Renal cortex interstitium (tissue), 15 donors: ENCODE measurements at places on chromosomes 5 and 9. TPM values are rescaled to one million over a fixed set of nuclear protein-coding genes. Genes with fewer than 3 reads are reported as not detected.

PLPP1 gene
- polyA plus RNA-seq: 83.1 TPM

PTTG1 gene
- polyA plus RNA-seq: 81.7 TPM

PCDHGB7 gene
- polyA plus RNA-seq: 15.2 TPM

CERCAM gene
- polyA plus RNA-seq: 30.6 TPM

C5orf58 gene
- 0.19 TPM for polyA plus RNA-seq

- DNase-seq: no peak
Observed at GRCh38 chr5:39274398-39275085, 55.2 kb upstream of the FYB1 start.

GRCh38 chr9:86352440-86353077 lies 1.7 kb downstream of the TUT7 start:
- no peak for DNase-seq

GRCh38 chr5:153704110-153704509 lies 213.6 kb downstream of the GRIA1 start:
- DNase-seq: no peak

DNA sequence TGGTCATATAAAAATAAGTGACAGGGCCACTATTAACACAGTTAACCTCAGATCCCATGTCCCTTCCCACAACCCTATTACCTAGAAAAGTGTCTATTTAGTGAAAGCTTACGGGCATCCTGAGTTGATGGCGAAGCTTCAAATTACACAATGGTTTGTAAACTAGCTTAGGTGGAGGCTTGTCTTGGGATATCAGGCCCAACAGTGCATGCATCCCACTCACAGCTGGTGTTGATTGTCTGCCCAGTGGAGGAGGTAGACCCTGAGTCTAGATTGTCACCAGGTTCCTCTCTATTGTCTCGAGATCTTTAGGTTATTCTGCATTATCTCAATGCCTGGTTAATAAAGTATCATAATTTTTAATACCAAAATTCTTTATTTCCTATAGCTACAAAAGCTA lies 30.4 kb downstream of the PRELID2 start:
- DNase-seq: no peak

GRCh38 chr5:146076455-146076854 lies 28.9 kb downstream of the PLAC8L1 start:
- no peak for DNase-seq

- no peak for DNase-seq
Observed at GRCh38 chr5:3343211-3343610, 252.4 kb upstream of the IRX1 start.

GRCh38 chr5:149063017-149063687 lies at the start of gene SH3TC2:
SH3TC2 (minus strand) TSS chr5:149063062; CDS start chr5:149063022, 40 bp downstream.
- no peak for DNase-seq

DNA sequence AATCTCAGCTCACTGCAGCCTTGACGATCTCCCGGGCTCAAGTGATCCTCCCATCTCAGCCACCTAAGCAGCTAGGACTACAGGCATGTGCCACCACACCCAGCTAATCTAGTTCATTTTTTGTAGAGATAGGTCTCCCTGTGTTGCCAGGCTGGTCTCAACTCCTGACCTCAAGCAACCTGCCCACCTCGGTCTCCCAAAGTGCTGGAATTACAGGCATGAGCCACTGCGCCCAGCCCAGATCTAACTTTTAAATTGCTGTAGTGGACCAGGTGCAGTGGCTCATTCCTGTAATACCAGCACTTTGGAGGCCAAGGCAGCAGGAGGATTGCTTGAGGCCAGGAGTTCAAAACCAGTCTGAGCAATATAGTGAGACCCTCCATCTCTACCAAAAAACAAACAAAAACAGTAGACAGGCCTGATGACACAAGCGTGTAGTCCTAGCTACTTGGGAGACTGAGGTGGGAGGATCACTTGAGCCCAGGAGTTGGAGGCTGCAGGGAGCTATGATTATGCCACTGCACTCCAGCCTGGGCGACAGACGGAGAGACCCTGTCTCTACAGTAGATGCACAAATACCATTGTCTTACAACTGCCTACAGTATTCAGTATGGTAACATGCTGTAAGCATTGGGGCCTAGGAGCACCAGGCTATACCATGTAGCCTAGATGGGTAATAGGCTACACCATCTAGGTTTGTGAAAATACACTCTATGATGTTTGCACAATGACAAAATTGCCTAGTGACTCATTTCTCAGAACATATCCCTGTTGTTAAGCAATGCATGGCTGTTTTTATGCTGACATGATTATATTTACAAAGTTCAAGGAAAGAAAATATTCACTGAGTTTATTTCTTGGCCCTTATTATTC lies 1.5 kb upstream of the SIT1 start:
- DNase-seq: no peak

GRCh38 chr9:10858817-10859216 lies 246.0 kb upstream of the PTPRD start:
- no peak for DNase-seq

GRCh38 chr5:159774476-159775031 lies 141.7 kb upstream of the ADRA1B start:
- no peak for DNase-seq

DNA sequence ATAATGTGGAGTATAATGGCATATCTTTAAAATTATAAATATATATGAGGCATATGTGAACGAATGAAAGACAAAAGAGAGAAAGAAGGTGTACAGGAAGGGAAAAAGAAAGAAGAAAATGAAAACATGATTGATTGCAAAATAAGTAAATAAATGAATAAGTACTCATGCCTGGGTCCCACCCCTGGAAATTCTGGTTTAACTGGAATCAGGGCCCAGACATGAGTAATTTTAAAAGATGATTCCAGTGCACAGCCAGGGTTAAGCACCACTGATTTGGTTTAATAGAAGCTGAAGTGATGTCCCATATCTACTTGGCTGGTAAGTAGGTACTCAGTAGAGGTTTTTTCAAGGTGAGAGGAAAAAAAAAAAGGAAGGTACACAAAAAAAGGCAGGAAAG lies 34.0 kb upstream of the HOMER1 start:
- DNase-seq: no peak
